ENCODE measurements at places on chromosomes 6 and 20.

GRCh38 chr20:57428324-57429158 lies 37.3 kb downstream of the RBM38 start:
- DNase-seq = no peak

- DNase-seq = no peak
Observed at GRCh38 chr6:48626421-48626820, 515.4 kb upstream of the PTCHD4 start.

GRCh38 chr6:105545228-105545920 lies 142.5 kb upstream of the PREP start:
- no peak for DNase-seq

DNA sequence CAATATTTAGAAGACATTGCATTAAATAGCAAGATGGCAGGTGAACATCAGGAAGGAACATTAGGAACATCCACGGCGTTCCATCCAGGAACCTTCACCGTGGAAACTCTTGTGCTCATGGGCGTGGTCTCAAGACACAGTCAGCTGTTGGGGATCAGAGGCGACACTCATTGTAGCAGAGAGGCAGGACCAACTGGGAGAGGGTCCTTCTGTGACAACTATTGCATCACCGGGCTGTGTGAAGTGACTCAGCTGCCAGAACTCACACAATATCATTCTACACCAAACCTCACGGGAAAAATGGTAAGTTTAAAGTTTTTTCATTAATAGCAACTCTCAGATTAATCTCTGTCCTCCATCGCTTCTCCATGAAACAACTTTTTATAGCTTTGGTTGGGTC lies 334.8 kb upstream of the SULF2 start:
- DNase-seq = no peak

- no peak for DNase-seq
Observed at GRCh38 chr20:45964006-45964400, 8.0 kb downstream of the ZNF335 start.

DNA sequence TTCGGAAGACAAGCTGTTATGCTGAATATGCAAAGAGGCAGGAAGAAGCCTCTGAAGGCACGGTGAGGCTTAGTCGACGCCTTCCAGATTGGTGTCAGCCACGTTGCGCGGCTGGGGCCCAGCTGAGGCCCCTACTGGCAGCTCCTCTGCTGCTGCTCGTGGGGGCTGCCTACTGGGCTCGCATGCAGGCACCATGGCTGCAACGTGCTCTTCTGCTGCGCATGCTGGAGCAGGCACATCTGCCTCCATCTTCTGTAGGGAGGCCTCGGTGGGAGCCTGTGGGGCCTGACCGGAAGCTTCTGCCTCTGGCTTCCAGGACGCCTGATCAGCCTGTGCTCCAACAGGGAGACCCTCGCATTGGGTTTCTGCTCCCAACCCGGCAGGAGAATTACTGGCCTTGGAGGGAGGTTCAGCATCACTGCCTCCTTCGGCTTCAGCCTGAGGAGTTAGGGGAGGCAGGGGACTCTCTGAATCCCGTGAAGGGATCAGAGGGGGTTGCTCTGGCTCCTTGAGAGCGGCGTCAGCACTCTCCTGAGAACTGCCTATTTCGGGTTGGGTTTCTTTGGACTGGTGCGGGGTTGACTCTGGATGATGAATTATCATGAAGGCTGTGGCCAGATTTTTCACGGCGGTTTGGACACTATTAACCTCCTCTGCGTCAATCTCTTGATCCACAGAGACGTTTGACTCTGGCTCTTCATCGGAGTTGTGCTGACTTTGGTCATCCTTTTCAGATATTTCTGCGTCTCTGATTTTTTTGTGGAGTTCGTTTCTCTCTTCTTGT lies 49.1 kb downstream of the TXLNB start:
- no peak for DNase-seq

All from stimulated activated CD4-positive, alpha-beta T cell treated with anti-CD3 and anti-CD28 coated beads, Interleukin-4, amount 100 ng/mL, for 1 hour (primary cell).